ENCODE measurements at places on chromosomes 1 and 21.

DNA sequence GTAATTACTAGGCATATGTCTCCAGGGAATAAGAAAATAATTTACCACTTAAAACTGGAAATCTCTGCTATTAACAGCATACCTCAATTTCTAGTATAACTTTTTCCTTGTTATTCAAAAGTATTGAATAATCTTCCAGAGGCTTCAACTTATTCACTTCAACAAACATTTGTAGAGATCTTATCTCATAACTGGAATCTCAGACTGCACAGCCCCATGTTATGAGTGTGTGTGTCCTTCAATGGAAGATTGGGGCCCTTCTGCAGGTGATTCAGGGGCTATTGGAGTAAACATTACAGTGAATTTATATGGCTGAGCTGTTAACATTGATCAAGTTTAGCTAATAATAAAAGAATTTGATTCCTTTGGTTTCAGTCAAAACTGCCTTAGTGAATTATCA lies 946.1 kb downstream of the TTLL7 start:
- DNase-seq: no peak

GRCh38 chr1:32991819-32992488 lies 27.3 kb upstream of the RNF19B start:
- DNase-seq: no peak

DNA sequence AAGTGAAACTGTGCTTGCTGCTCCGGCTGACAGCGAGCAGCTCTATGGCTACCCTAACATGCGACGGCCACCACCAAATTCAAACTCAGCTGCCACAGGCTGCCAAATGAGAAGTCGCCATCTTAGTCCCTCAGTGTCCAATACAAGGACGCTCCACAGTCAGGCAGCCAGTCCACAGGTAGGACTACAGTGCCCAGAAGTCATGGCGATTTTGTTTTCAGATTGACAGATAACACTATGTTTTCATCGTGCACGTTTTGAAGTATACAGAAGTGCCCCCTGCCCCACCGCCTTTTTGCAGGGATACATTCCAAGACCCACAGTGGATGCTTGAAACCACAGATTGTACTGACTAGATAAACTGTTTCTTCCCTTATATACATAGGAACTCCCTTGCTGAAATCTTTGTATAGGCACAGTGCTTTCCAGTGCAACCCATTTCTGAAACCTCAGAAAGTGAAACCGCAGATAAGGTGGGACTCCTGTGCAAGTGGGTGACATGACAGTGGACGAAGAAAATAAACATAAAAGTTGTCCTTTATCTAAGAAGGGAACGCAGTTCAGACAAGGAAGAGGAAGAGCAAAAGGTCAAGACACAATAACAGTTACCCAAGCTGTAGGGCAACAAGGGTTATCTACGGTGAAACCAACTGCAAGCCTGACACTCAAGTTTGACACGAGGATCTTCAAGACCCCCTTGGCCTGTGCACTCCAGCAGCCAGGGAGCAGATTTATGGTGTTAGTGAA lies 52.2 kb downstream of the STX6 start:
- DNase-seq: no peak

DNA sequence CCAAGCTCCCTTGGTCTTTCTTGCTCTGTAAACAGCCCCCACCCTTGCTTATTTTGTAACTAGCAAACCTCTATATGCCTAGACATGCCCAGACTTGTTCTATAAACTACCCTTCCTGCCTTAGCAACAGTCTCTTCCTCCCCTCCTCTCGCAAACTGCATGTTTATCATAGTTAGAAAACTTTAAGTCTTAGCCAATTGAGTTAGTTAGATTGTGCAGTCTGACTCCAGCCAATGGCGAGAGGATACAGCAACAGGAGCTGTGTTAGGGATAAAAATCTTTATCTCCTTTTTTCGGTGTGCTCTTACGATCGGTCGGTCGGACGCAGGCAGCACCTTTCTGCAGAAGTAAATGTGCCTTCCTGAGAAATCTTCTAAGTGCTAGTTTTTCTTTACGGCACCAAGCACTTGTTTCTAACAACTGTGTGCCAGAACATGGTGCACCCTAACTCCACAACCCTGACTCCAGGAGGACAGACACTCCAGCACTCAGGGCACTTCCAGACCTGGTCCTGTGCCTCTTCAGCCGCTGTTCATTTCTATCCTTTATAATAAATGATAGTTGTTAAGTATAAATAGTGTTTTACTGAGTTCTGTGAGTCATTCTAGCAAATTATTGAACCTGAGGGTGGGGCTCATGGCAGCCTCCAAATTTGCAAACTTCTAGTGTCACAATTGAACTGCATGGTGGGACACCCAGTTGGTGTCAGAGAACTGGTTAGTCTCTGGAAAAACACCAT lies 25.7 kb upstream of the GNG4 start:
- no peak for DNase-seq

- peak; percentile 34 for DNase-seq
These were observed 5.2 kb downstream of the TNFRSF18 start for GRCh38 chr1:1200876-1201810.

DNA sequence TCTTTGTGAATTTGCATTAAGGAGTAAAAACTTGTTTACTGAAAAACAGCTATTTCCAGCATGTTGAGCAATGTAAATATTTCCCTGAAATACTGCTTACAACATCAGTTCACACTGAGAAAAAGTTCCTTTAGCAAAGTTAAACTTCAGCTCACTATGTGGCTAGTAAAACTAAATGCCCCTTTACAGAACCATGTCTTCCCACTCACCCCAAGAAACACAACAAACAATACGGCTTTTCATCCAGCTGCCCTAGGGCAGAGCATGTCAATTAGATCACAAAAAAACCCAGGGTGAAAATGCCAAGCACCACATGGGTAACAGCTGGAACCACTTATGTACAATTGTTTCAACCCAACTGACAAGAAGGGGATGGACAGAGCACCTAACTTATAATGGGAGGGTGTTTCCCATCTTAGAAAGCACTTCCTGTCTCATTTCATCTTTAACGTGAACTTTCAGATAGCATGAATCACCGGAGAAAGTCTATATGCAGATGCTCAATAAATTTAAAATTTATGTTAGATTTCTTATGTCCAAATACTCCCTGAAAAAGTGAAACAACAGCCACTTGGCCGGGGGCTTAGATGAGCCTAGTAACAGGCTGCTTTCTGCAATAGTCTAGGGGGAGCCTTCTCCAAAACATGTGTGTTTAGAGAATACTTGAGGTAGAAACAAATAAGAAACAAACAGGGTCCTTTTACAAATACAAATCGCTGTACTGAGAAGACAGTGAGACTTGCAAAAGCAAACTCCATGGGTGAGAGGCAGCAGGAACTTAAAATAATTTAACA lies 6.6 kb downstream of the NID1 start:
- DNase-seq: no peak

GRCh38 chr1:199242601-199243000 lies 603.8 kb downstream of the PTPRC start:
- no peak for DNase-seq

GRCh38 chr1:101064697-101065096 lies 39.1 kb upstream of the DPH5 start:
- DNase-seq: no peak

DNA sequence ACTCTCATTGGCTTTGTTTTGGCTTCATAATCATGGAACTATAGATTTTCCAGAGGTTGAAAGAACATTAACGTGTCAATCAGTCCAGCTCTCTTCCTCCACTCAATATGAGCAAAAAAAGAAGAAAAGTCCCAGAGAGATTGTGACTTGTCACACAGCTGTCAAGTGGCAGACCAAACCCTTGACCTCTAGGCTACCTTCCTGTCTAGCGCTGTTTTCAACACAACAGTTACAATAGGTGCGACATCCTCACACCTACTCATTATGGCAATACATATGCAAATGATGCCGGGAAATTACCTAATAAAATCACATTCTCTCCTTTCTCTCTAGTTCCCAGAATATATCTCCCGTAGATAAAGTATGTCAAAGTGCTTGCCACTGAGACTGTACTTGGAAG lies 1.1 kb downstream of the WARS2 start:
- DNase-seq: no peak

- DNase-seq: no peak
These were observed 39.3 kb upstream of the COL6A2 start for GRCh38 chr21:46058431-46059145.

- no peak for DNase-seq
These were observed 54.8 kb downstream of the SIPA1L2 start for GRCh38 chr1:232574889-232575762.

DNA sequence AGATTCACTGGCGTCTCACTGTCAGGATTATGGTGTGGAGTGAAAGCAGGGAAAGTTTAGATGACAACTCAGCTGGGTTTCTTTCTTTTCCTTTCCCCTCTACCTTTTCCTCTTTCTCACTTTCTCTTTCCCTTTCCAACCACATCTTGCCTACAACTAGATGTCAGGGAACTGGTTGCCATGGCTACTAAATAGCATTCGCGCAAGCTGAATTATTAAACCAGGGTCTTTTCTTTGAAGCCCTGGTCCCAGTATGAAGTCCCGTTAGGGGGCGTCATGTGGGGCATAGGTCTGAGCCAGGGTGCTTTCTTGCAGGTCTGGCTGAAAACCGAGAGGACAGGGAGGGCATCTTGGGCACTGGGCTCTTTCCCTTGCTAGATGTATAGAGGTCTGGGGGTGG lies 168.4 kb upstream of the CACNA1E start:
- no peak for DNase-seq

- DNase-seq: no peak
These were observed 64.7 kb upstream of the LRRC7 start for GRCh38 chr1:69502991-69503390.

DNA sequence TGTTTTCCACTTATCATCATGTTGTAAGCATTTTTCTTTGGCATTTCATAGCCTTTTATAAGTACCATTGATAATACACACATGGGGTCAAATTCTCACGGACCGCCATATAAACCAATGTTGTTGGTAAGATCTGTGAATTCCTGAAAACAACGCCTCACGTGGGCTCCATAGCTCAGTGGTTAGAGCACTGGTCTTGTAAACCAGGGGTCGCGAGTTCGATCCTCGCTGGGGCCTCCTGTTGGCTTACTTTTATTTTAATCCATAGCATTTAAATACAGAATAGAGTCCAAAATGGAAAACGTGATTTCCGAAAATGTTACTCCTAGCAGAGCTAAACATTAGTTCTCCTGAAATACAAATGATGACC lies 83.1 kb downstream of the HHIPL2 start:
- peak; percentile 28 for DNase-seq

DNA sequence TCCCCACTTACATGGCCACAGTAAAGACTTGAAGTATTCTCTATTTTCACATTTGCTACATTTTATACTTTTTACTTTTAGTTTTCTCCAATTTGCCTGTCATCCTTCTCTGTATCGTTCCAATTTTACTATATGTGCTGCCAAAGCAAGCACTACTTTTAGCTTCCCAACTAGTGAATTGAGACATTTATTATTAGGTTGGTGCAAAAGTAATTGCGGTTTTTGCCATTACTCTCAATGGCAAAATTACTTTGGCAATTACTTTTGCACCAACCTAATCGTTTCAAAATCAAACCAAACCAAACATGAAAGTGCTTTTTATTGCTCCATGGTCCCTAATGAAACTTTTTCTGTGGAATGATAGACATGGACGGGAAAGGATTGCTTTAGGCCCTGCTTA lies 56.6 kb upstream of the ATF3 start:
- no peak for DNase-seq

- no peak for DNase-seq
These were observed 33.4 kb downstream of the DOCK7 start for GRCh38 chr1:62654744-62655143.

GRCh38 chr1:59752556-59753414 lies 62.0 kb upstream of the HOOK1 start:
- no peak for DNase-seq

- no peak for DNase-seq
These were observed 803 bp upstream of the RHBG start for GRCh38 chr1:156368157-156368658.

DNA sequence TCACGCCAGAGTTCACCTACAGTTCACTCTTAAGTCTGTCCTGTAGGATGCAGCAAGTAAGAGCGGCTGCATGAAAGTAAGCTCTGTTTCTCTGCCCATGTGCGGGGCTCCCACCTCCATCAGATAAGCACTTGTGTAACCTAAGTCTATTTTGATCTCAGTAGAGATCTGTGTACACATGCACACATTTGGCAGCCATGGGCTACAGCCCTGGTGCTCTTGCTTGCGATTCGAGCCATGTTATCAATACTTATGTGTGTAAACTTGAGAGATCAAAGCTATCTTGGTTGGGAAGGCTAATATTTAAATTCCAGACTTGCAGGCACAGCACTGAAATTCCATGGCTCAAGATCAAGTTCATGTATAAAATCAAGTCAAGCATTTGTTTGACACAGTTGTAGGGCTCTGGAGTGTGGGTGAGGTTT lies 244.7 kb upstream of the FGGY start:
- DNase-seq: no peak

DNA sequence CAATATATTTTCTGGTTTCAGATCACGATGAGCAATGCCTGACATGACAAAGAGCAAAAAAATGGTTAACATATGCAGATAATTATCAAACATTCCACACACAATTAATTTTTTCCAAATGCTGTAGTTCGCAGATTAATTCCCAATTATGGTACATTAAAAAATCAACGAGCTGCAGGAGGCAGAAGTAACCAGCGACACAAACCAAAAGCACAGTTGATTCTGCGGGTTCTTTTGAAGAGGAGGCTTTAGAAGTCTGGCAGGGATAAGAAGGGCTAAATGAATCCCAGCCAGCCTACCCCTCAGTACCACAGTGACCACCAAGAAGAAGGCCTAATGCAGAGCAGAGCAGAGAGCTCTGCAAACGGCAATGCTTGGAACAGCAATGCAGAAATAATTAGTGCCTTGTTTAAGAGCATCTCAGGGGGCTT lies 17.0 kb upstream of the KNCN start:
- DNase-seq: no peak

DNA sequence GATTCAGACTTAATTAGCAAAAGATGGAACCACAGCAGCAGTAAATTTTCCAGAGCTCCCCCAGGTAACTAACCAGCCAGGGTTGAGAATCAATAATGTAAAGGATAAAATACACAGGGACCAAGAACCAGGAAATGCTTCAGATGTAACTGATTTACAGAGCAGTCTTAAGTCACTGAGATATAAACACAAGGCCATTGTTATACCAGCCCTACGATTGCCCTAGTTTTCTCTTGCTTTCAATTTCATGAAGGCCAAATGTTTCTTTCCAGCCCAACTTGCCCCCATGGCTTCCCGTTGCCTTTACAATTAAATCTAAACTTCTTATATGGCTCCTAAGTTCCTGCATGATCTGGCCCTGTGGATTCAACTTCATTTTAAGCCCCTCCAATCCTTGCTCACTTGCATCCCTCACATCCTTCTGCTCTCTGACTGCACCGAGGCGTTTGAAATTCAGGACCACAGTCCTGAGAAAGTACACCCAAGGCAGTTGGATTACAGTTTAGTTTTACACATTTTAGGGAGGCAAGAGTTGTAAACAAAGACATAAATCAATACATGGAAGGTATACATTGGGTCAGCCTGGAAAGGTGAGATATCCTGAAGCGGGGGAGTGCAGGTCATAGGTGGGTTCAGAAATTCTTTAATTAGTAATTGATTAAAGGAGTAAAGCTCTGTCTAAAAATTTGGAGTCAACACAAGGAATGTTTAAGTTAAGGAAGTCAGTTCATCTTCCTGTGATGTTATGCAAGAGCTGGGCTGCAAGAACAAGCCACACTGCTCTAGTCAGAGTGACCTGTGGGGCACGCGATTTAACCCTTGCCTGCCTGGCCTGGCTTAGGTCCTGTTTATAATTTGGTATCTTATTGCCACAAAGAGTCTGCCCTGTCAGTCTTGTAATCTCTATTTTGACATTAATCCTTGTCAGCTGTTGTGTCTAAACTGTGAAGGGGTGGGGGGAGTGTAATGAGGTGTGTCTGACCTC lies 69.9 kb upstream of the COG2 start:
- DNase-seq: no peak
